ENCODE measurements at places on chromosomes 5 and 9. TPM values are rescaled to one million over a fixed set of nuclear protein-coding genes. Genes with fewer than 3 reads are reported as not detected.

The MYMK gene
- total RNA-seq: not detected

The GNA14 gene
- 2.2 TPM for total RNA-seq

The FOXE1 gene
- total RNA-seq: not detected

DNA sequence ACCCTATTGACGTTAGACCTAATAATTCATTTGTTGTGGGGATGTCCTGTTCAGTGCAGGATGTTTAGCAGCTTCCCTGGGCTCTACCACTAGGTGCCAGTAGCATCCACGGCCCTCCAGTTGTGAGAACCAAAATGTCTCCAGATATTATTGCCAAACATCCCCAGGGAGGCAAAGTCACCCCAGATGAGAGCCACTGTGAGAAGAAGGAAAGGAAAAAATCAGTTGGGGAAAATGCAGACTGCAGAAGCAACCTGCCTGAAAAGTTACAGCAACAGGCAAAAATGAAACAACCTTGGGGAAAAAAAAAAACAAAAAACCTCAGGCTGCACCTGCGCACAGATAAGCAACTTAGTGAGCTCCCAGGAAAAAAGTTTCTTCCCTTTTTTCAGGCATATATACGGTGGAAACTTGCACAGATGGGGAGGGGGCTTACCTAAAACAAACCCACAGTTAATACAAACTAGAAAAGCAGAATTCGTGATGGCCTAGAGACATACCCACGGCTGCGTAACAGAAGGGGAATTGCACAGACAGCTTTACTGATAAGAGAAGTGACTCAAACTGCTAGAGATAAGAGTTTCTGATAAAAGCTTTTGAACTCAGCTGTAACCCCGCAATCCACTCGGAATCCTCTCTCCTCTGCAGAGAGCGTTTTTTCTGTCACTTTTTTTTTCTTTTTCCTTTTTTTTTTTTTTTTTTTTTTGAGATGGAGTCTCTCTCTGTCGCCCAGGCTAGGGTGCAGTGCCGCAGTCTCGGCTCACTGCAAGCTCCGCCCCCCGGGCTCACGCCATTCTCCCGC lies 29.8 kb upstream of the FBP1 start:
- H3K27ac ChIP-seq: no peak overlapping the region
- no peak for DNase-seq
- no peaks in the 10 kb centered on the region for H3K36me3 ChIP-seq
- H3K27me3 ChIP-seq: no peaks in the 10 kb centered on the region

DNA sequence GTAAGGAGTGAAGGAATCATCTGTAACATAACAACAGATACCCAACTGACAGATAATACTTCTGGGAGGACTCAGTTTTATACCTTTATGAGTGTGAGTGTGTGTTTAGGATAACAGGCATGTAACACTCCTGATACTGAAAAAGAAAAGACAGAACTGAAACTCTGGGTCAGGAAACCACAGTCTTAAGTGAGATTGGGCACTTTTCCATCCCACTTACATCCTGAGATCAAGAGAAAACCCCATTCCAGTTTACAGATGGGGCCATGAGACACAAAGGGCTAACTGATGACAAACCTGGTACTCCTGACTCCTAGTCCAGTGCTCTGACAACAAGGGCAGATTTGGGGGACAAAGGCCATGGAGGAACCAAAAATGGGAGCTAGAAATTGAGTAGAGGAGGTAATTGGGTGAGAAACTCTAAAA lies 18.0 kb downstream of the IL5 start:
- no peak overlapping the region for H3K27ac ChIP-seq
- H3K36me3 ChIP-seq: no peaks in the 10 kb centered on the region
- no peak overlapping the region for H3K4me3 ChIP-seq
- DNase-seq: no peak
- H3K4me1 ChIP-seq: peaks cover 6% of the 10 kb centered on the region

- no peak for DNase-seq
- H3K4me1 ChIP-seq: no peaks in the 10 kb centered on the region
- H3K36me3 ChIP-seq: no peaks in the 10 kb centered on the region
- H3K27me3 ChIP-seq: no peaks in the 10 kb centered on the region
- no peak overlapping the region for H3K27ac ChIP-seq
- H3K4me3 ChIP-seq: no peak overlapping the region
Measured at GRCh38 chr9:37337301-37337890, 85.1 kb upstream of the GRHPR start.

- no peak overlapping the region for H3K27ac ChIP-seq
- H3K4me1 ChIP-seq: no peaks in the 10 kb centered on the region
- no peaks in the 10 kb centered on the region for H3K27me3 ChIP-seq
- no peak for DNase-seq
- H3K36me3 ChIP-seq: peaks cover 23% of the 10 kb centered on the region
Measured at GRCh38 chr5:41736641-41737040, 133.6 kb downstream of the OXCT1 start.
